ENCODE measurements at places on chromosomes 1 and 21.

DNA sequence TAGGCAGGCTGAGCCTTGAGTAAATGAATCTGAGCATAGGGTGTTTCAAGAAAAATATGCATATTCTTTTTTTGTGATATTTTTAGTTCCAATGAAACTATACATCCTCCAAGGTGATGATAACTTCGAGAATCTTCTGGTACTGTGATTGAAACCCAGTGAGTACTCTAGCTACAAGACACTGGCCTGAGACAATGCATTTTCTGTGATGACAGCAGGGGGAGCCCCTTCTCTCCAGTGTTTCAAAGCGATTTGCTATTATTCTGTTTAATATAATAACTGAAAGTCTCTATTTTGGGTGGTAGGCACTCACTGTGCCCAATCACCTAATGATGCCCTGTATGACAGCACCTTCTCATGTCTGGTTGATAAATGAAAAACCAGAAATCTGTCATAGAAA is 12.1 kb downstream of the IRF2BP2 start:
- DNase-seq = peak; percentile 57

GRCh38 chr1:178938101-178938958 is 67.5 kb upstream of the ANGPTL1 start:
- DNase-seq = no peak

DNA sequence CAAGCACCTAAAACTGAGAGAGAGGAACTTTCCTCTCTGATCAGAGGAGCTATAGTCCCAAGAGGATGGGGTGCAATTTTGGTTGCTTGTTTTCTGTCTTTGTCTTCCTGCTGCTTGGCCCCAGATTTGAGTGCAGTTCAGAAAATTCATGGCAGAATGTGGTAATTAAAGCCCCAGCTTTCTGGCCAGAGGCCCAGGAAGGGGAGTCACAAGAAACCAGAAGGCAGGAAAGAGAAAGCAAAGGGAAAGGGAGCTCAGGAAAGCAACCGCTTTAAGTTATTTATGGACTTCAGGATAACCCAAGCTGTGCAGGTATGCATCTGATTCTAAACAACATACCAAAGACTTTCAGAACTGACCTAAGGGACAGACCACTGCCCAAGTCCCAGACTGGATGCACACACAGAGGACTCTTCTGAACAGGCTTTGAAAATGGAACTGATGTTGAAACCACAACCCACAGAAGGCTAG is 88.8 kb downstream of the ST3GAL3 start:
- no peak for DNase-seq

GRCh38 chr1:200311256-200311655 is 98.6 kb downstream of the ZNF281 start:
- DNase-seq = no peak

- peak; percentile 14 for DNase-seq
These were observed at the start of gene RASAL2 for GRCh38 chr1:178093951-178094738. RASAL2 (plus strand) TSS chr1:178094104; CDS start chr1:178094493, 389 bp downstream.

Measured in naive B cell (primary cell).